ENCODE measurements at places on chromosomes 11 and 22.

DNA sequence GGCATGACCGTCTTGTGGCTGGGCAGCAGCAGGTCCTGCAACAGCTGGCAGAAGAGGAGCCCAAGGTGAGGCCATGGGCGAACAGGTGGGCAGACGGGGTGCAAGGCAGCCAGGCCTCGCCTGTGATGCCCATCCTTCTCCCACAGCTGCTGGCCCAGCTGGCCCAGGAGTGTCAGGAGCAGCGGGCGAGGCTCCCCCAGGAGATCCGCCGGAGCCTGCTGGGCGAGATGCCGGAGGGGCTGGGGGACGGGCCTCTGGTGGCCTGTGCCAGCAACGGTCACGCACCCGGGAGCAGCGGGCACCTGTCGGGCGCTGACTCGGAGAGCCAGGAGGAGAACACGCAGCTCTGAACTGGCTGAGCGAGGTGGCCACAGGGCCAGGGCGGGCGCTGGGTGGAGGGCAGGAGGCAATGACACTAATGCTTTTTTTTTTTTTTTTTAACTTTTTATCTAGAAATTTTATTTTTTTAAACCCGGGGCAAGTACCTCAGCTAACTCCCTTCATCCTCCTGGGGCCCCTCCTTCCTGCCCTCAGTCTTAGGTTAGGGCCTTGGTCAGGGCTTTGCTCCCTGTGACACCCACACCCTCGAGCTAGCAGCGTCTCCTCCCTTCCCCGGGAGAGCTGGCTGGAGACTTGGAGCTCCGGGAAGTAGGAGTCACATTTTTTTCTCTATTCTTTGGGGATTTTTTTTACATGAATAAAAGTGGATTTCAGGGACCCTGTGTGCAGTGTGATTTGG lies 16.0 kb downstream of the PLCB3 start:
- DNase-seq: no peak

GRCh38 chr22:30445438-30446145 lies 20.0 kb downstream of the MTFP1 start:
- DNase-seq: no peak

DNA sequence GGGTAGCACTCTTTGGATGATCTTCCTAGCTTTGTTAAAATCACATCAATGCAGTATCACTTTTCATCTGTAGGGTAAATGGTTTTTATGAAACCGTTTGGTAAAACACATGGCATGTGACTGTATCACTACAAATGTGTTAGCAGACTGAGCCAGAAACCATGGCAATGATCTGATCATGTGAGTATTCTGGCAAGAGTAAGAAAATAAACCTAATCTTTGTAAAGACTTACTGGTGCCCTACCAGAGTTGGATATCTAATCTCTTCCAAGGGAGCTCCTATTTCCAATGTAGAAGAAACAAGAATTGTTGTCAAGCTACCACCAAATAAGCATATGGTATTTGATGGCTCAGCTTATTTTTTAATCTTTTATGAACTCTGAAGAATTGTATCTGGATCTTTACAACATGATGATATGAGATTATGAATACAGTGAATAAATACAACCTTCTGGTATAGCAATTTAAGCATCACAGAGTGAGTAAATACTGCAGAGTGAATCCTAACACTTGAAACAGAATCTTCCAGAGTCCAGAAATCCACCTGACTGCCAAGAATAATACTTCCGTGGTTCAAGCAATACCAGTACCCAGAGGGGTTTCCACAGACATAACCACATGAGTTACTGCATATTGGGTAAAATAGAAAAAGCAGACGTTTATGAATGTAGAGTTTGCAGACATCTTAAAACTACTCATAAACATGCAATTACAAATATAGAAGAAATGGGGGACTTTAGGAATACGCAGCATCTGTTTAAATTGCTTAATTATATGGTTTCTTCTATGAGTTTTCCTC lies 238.8 kb downstream of the TTC28 start:
- DNase-seq: no peak

GRCh38 chr11:16155448-16155847 lies 200.9 kb downstream of the SOX6 start:
- no peak for DNase-seq

- DNase-seq: no peak
Measured at GRCh38 chr11:90698238-90698637, 475.4 kb upstream of the CHORDC1 start.

DNA sequence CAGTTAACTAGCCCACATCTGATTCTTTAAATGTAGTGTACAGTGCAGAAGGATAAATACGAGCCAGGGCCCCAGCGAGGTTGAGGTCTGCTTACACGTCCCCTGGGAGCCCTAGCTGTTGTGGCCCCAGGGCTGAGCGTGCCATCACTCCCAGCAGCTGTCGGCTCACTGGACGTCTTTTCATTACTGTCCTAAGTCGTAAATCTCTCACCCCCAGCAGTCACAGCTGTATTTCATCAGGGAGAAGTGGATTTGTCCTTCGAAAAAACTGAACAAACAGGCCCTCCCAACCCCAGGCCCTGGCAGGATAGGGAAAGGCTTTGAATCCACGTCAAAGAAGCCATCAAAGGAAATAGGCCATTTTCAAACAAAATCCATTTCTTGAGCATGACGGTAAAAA lies 110.4 kb upstream of the CSNK2A3 start:
- DNase-seq: no peak

DNA sequence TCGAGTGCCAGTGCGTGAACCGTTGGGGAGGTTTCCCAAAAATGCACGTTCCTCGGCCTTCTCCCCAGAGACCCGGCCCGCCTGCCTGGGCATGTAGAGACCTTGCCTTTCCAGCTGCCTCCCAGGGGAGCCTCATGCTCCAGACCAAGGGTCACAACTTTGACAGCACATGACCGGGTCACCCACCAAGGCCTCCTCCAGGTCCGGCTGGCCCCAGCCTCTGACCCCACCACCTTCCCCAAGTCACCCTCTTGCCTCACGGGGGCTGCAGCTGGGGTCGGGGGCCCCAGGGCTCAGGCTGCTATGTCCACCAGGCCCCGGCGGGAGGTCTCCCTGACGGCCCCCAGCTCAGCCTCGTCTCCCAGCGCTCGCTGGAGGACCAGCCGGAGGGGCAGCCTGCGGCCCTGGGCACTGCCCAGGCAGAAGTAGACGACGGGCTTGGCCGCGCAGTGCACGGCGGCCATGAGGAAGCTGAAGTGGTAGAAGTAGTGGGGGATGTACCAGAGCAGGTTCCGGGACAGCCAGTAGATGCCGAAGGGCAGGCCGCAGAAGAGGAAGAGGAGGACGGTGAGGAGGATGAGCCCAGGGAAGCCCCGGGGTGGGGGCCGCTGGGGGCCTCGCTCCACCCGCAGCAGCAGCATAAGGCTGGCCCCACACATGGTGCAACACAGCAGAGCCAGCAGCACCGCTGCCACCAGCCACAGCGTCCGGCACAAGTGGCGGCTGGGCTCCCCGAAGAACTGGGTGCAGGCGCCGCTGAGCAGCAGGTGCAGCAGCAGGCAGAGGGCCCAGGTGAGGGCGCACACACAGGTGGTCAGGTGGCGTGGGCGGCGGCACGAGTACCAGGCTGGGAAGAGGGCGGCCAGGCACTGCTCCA lies 4.4 kb downstream of the MRGPRE start:
- no peak for DNase-seq

- DNase-seq: no peak
Measured at GRCh38 chr11:24642648-24643047, 145.8 kb downstream of the LUZP2 start.

DNA sequence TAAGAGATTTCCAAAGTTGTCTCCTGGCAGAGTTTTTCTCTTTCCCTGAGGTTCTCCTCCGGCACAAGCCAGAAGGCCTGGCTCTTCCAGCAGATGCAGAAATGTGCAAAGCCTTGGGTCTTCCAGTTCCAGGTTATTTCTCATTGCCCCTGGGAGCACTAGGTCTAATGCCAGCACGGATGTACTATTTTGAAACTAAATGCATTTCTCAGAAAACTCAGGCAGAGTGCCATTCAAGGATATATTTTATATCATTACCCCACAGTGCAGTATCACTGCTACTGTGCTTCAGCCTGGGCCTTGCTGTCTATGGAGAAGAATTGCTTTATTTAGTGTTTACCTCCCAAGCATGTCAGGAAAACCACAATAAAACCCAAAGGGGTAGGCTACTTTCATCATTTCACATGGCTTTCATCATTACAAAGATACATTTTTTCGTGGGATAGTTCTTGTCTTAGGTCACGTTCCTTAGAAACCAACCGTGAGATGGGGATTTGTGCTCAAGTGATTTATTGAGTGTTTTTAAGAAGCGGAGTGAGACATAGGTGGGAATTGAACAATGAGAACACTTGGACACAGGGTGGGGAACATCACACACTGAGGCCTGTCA lies 22.4 kb upstream of the FZD4 start:
- DNase-seq: no peak

GRCh38 chr11:16167706-16168487 lies 188.4 kb downstream of the SOX6 start:
- no peak for DNase-seq

GRCh38 chr11:78572394-78572793 lies 2.3 kb downstream of the NARS2 start:
- no peak for DNase-seq

Data from stimulated activated CD8-positive, alpha-beta memory T cell treated with anti-CD3 and anti-CD28 coated beads, Interleukin-4, amount 100 ng/mL, for 48 hours (primary cell).